ENCODE measurements at places on chromosomes 4 and X. TPM values are rescaled to one million over a fixed set of nuclear protein-coding genes. Genes with fewer than 3 reads are reported as not detected.

WDFY3 gene
- 23.1 TPM for total RNA-seq

TMEM33 gene
- total RNA-seq: 97.4 TPM

FABP2 gene
- total RNA-seq: not detected

USP38 gene
- 21.5 TPM for total RNA-seq

RPS6KA6 gene
- total RNA-seq: 4.7 TPM

LAGE3 gene
- total RNA-seq: 87.4 TPM

F8A2 gene
- not detected for total RNA-seq

NWD2 gene
- under 0.01 TPM for total RNA-seq

ARHGAP36 gene
- total RNA-seq: not detected

NKX3-2 gene
- 0.07 TPM for total RNA-seq

MAGIX gene
- 12.5 TPM for total RNA-seq

All from PC-3 (cell line).